GM04504 (cell line): ENCODE measurements at places on chromosomes 3 and 15.

GRCh38 chr3:108863799-108864135 is 41.2 kb downstream of the TRAT1 start:
- DNase-seq, result no peak

DNA sequence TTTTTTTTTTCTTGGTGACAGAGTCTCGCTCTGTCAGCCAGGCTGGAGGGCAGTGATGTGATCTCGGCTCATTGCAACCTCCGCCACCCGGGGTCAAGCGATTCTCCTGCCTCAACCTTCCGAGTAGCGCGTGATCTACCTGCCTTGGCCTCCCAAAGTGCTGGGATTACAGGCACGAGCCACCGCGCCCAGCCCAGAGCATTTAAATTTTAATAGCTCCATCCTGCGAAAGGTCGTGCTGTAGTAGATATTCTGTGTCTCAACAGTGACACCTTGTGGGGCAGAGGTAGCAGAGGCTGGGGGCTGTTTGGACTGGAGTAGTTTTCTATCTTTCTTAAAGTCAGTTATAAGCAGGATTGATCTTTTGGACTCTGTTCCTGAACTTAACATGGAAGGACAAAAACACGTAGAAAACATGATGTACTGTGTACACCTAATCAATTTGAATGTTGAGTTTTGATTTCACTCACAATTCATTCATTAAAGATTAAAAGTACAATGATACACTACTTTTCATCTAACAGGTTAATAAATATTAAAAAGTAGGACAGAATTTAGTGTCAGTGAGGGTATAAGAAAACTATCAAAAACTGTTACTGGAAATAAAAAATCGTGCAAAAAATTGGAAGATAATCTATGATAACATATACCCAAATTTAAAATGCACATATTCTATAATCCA is 11.0 kb upstream of the PDCD6IP start:
- DNase-seq, result no peak

DNA sequence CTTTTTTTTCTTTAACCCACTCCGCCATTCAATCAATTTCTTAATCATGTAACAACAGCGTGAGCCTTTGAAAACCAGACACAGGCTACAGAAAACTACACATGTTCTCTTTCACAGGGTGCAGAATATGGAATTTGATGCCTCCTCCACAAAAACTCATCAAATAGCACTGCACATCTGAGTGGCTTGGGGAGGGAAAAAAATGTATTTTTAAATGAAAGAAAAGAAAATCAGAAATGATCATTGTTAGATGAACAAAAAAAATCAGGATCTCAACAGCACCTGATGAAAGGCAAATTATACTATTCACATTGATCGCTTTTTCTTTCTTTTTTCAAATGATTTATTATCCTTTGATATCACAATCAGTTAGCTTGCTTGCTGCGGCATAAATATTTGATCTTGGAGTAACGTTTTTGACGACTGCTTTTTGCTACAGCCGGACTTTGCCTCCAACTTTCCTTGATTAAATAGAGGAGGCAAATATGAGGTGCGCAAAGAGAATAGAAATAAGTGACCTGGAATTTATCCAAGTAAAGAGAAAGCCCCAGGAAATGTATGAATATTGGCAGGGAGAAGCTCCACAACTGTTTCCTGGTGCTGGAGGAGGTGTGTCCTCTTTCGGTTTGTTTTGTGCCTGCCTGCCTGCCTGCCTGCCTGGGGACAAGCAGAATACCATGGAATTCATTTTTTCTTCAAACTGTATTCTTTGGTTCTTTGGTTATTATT is 63.1 kb downstream of the EDEM1 start:
- no peak for DNase-seq

DNA sequence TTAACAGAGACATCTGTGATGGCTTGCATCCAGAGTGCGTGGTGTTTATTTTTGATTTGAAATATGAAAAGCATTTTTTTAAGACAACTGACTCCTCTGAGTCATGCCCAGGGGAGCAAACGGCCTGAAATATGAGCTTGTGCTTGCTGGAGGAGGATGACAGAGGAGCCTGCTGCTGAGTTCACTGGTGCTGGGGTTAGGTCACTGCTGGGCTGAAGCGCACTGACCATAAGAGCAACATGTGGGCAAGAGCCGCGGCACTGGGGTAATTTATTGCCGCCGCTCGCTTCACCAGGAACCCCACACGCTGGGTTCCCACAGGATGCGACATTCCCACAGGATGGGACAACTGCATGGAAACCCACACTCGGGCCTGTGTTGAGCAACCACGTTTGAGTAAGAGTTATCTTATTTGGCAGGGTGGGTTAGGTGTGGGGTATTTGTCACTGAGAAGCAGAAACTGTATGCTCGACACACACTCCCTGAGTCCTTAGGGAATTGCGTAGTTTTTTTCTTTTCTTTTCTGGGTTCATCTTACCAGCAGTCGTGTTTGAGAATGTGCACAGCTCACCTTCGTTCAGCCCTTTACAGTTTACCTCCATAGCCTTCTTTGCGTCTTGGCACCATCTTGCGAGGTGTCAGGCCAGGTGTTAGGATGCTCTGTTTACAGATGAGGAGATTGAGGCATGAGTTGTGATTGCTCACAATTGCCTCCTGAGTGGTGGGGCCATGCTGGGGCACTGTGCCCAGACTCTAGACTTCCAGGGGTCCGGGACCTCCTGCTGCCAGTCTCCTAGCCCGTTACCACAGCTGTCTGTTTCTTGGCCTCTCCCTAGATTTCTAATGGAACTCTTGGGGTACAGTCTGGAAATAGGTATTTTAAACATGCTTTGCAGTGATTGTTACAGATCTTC is 60.4 kb downstream of the SMAD3 start:
- peak; percentile 99 for DNase-seq

GRCh38 chr15:71189718-71190117 is 74.4 kb downstream of the THSD4 start:
- DNase-seq, result no peak

DNA sequence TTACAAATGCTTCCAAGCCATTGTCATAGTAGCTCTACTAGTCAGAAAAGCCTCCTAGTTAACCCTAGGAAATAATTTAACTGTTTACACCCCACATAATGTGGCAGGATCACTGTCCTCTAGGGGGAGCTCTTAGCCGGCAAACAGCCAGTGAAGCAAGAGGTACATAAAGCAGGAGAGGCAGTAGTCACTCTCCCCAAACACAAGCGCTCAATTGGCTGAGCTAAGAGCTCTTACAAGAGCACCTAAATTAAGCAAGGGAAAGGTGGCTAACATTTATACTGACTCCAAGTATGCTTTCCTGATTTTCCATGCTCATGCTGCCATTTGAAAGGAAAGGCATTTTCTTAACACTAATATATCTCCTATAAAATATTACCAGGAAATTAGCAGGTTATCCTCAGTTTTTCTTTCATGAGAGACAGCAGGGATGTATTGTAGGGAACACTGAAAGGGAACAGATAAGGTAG is 37.6 kb downstream of the NCEH1 start:
- peak; percentile 42 for DNase-seq

DNA sequence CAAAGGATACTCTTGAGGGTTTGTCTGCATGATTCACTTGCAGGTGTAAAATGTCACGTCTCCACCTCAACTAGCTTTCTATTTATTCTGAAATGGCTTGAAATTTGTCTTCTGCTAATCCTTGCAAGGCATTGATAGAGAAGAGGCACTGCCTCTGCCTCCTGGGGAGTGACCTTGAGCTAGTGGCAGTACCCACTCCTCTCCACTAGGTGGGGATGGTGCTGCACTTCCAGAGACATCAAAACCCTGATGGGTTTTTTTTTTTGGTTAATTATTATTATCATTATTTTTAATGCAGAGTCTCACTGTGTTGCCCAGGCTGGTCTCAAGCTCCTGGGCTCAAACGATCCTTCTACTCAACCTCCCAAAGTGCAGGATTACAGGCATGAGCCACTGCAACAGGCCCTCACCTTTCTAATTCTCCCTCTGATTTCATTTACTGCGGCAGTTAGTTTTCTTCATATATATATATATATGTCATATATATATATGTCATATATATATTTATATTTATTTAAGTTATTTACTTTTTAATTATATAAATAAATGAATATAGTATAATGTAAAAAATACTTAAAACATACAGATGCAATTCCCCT is 117.6 kb upstream of the EIF1B start:
- DNase-seq, result peak; percentile 13

DNA sequence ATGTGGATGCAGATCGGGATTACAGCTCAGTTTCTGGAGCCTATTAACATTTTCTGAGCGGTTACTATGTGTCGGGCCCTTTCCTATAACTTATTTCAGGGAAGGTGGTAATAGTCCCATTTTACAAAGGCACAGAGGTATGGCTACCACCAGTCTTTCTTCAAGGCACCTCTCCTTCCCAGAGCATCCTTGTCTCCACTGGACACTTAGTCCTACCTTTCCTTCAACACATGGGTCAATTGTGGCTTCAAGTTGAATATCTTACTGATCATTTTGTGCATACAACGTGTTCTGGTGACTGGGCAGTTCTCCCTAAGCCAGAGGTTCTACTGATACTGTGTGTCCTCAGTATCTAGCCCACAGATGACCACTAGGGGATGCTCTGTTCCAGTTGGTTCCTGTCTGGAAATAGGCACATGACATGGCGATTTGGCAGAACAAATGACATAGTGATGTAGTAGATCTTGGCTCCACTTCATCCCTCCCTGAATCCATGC is 60.7 kb upstream of the CMTM8 start:
- DNase-seq, result no peak

DNA sequence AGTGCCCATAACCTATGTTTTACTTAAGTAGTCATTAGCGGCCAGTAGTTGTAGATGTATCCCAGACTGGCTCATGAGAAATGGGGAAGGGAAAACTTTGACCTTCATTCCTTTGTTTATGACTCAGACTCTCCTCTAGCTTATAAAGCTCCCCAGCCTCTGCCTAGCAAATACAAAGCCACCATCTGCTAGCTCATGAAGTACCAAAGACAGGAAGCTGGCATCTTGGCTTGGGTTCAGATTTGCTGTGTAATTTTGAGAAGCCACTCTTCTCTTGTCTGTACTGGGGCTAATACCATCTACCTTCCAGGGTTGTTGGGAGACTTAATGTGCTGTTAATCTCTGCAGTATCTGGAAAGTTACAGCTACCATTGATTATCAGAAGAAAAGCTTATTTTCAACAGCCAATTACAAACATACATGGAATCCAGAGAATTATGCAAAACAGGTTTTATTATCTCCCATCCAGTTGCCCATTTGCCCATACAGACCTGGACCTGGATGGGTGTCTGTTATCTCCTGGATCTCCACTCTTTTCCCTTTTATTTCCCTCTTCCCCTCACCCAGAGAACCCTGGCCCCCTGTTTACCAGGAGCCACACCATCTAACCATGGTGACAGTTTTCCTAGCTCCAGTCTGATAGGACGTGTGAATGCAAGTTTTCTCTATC is 153.8 kb downstream of the SEMA6D start:
- peak; percentile 44 for DNase-seq

DNA sequence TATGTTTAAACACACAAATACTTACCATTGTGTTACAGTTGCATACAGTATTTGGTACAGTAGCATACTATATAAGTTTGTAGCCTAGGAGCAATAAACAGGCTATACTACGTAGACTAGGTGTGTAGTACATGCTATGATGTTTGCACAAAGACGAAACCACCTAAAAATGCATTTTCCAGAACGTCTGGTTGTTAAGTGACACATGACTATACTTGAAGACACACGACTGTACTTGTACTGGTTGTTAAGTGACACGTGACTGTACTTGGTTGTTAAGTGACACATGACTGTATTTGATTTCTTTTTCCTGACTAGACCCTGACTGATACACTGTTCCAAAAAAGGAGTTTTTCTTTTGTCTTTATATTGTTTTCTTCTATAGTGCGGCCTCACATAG is 34.1 kb downstream of the RAB8B start:
- no peak for DNase-seq

GRCh38 chr3:87359826-87360225 is 83.4 kb upstream of the POU1F1 start:
- DNase-seq, result no peak

- DNase-seq, result no peak
Observed at GRCh38 chr3:161336661-161337060, 34.7 kb downstream of the SPTSSB start.

- DNase-seq, result peak; percentile 76
Observed at GRCh38 chr15:99703603-99704443, 29.4 kb downstream of the LYSMD4 start.

- DNase-seq, result no peak
Observed at GRCh38 chr15:31474059-31474868, 147.6 kb downstream of the KLF13 start.

DNA sequence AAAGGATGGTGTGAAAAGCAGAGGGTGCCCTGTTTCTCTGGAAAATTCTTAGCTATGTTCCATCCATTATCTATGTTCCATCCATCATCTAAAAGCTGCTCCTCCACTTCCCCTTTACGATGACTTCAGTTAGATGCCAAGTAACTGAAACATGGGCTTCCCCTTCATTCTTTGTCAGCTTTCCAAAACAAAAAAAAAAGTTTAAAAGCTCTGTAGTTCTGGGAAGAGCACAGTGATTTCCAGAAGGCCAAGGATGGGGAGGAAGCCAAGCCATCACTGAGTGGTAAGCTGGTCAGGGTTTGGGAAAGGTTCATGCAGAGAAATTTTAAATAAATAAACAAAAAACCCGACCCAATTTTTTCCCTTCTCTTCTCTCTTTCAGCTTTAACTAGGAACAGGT is 111.5 kb downstream of the CFAP44 start:
- DNase-seq, result no peak

DNA sequence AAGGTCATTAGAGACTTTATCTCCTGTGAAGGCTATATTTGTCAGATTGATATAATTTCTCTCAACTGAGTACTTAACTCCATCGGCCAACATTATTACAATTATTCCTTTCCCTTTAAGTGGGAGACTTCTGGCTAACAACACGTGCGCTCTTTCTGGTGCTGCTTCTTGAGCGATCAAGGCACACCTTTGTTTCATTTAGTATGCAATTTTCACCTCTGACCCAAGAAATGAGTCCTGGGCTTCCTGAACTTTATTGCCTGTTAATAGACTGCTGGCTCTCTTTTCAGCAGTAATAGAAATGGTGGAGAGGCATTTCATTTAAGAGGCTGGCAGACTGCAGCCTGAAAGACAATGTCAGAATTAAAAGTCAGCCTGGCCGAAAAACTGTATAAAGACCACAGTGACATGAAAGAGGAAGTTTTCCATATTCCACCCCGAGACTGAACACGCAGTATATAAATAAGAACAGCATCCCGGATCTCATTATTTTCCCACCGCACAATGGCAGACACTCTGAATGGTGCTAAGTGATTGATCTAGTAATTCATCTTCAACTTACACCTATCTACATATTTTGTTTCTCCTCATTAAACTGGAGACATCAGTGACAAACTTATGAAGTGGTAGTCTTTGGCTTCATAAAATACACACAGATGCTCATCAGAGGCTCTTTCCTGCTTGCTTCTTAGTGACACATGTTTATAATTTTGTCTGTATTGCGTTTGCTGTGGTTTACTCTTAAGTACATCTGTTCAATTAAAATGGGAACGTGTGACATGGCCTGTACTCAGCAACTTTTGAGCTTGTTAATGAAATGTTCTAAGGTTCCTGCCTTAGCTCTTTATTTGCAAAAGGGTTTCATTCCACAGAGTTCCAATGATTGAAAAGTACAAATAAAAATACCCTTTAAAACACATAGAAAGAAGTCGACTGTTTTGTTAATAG is 299.9 kb downstream of the MECOM start:
- no peak for DNase-seq
